Putamen (tissue), 1 donor: ENCODE measurements at places on chromosomes 3 and 15.

DNA sequence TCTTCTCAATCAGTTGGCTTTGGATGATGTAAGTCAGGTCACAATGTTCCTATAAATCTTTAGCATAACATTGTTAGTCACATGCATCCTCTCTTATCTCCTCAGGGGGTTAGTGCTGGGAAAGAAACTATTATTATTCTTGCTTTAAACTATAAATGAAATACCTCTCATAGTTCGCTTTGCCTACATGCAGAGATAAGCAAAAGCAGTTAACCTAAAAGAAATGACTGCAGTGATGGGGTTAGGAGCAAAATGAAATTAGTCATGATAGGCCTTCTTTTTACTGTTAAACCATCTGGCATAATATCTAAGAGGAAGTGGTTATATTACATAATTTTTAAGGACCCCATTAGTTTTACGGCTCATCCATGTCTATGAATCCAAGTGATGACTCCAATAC lies 91.7 kb upstream of the IGSF10 start:
- DNase-seq = no peak

DNA sequence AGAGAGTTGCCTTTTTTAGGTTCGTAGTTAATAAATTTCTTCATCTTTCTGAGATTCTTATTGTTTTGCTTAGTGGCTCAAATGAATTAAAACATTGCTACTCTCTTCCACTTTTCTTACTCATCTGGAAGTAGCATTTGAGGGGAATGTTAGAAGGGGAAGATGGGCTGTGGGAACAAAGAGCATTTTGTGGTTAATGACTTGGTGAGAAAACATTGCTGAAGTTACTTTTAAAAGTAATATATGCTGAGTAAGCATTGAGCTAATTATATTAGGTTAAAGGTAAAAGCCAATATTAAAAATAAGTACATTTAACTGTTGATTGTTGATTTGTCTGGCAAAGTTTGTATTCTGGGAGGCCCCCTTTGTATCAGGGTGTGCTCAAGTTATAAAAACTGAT lies 5.7 kb downstream of the MORF4L1 start:
- no peak for DNase-seq

- DNase-seq = no peak
These were observed 1570.1 kb downstream of the SI start for GRCh38 chr3:163508206-163508605.

DNA sequence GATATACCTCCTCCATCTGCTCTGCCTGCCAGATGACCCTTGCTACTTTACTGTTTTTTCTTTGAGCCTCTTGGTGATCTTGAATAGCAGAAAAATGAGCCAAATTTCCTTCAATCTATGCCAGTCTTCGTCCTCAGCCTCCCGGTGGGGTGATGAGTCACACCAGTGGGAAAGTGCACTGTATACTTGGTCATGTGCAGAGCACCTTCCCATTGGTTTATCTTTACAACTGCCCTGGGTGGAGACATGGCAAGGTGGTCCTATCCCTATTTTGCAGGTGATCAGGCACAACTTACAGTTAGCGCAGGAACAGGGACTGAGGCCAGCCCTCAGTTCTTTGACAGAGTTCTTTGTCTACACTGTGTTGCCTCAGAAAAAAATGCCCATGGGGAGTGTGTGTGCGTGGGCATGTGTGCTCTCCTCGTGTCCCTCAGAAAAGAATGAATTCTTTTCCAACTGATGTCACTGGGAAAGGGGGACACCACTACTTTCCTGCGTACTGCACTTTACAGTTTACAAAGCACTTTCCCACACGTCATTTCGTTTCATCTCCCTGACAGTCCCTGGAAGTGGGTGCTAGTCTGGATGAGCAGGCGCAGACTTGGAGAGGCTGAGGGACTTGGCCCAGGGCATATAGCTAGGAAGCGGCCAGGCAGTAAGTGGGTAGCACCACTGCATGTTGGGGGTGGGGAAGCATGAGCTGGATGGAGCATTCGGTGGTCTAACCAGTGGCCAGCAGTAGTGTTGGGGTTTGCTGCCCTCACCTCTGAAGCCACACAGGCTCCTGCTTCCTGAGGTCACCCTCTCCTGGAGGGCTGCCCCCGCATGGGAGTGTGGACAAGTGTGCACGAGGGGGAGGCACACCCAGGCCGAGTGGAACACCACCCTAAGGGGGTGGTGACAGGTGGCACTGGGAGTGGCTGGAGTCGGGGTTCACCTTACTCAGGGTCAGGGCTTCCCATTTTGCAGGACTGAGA lies 24.1 kb downstream of the SMAD3 start:
- no peak for DNase-seq

DNA sequence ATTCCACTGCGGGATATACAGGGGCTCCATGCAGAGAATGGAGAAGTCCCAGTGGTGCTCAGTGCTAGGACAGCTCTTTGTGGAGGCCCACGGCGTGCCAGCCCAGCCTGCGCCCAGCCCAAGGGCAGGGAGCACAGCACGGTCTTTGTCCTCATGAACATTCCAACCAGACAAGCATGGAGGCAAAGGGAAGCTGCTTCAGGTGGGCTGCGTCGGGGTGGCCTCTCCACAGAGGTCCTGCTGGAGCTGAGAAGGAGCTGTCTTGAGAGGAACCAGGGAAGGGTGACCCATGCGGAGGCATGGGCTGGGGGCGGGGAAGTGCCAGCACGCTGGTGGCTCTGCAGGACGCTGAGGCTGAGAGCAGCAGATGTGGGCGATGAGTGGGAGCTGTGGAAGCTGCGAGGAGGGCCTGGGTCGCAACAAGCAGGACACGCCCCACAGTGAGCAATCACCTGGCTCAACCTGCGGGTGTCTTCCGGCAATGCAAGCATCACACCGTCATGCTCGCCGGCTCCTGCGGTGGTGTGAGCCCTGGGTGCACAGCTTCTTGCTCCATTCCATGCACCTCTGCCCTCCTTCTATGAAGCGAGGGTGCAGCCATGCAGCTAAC lies 14.0 kb upstream of the KLF15 start:
- DNase-seq = no peak

DNA sequence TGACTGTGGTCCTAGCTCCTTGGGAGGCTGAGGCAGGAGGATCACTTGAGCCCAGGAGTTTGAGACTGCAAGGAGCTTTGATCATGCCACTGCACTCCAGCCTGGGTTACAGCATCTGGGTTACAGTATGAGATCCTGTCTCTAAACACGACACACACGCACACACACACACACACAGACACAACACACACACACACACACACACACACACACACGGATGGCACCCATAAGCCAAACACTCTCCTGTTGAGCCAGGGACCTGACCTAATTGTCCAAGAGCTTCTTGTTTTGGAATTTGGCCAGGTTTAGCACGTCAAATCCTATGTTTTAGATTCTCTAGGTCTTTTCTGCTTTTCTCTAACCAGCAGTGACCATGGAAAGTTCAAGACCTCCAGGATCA lies 26.8 kb downstream of the EID1 start:
- no peak for DNase-seq

GRCh38 chr3:184156522-184156955 lies 1.4 kb downstream of the DVL3 start:
- DNase-seq = peak; percentile 50

DNA sequence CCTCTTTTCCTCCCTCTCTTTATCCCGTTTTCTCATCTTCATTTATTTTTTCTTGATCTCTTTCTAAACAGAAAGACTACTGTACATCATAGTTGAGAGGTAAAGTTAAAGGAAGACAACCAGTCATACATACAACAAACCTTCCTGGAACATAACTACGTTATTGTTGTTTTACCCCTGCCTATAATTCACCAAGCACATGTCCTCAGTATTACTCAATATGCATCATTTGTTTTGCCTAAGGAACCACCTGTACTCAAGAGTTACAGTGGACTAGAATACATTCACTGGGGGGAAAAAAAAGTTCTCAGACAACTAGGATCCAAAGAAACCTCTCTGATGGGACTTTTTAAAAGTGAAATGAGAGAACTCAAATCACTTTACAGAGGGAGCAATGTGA lies 344.7 kb upstream of the RBMS3 start:
- DNase-seq = no peak
